Fibroblast of the aortic adventitia (primary cell): ENCODE measurements at places on chromosomes 4 and X. TPM values are rescaled to one million over a fixed set of nuclear protein-coding genes. Genes with fewer than 3 reads are reported as not detected.

Gene SHROOM4
- total RNA-seq: 0.72 and 1.4 TPM in 2 replicates

Gene TMEM165
- total RNA-seq: 112 and 131 TPM in 2 replicates

Gene CXCL6
- 1.4 and 19.0 TPM in 2 replicates for total RNA-seq

Gene MGARP
- 17.1 and 56.9 TPM in 2 replicates for total RNA-seq

Gene C4orf36
- 0.81 TPM in 1 of 2 replicates, not detected in the other for total RNA-seq

Gene HPSE
- total RNA-seq: 0.27 and 2.7 TPM in 2 replicates

Gene C4orf50
- total RNA-seq: 0.08 TPM in 1 of 2 replicates, not detected in the other

Gene TMSB15A
- 1.4 TPM in 1 of 2 replicates, not detected in the other for total RNA-seq
